ENCODE measurements at places on chromosomes 13 and 19.

GRCh38 chr13:20512042-20512683, 13.5 kb downstream of the CRYL1 start:
- DNase-seq: peak; percentile 20

GRCh38 chr19:10006335-10006708, 4.0 kb downstream of the COL5A3 start:
- DNase-seq: no peak

DNA sequence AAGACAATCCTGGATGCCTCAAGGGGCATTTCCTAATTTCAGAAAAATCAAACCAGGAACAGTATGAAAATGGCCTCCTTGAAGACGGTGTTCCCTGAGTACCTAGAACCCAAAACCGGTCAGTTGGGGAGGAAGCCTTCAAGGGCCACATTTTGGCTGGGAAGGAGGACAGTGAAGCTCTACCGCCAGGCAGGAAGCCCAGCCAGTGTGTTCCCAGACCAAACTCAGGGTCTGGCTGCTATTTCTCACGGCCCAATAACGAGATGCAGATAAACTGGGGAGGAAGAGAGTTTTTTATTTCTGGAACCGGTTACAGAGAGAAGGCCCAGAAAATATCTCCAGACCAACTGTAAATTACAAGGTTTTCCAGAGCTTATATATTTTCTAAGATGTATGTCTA, 24.3 kb upstream of the CEACAM21 start:
- DNase-seq: no peak

DNA sequence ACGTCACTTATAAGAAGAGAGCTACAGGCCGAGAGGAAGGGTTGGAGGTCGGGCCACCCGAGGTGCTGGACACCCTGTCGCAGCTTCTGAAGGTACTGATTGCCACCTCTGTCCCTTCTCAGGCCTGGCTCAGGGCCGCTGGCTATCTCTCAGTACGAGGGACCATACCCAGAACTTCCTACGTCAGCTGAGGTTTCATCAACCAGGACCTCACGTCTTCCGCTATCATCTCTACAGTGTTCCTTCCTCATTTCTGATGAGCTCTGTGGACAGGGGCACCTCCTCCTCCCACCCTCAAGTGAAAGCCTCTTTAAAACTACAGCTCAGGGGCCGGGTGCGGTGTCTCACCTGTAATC, 58.2 kb upstream of the USE1 start:
- no peak for DNase-seq

- DNase-seq: no peak
Measured at GRCh38 chr19:11971041-11971440, 6.2 kb downstream of the ZNF763 start.

- DNase-seq: no peak
Measured at GRCh38 chr19:33469171-33470039, 52.2 kb downstream of the PEPD start.
